ENCODE measurements at places on chromosomes 2 and 18.
A peak's percentile ranks its signal among the peaks of the same experiment; 100 is the strongest.

- DNase-seq: no peak
Observed at GRCh38 chr2:159144776-159145614, 141.5 kb downstream of the WDSUB1 start.

DNA sequence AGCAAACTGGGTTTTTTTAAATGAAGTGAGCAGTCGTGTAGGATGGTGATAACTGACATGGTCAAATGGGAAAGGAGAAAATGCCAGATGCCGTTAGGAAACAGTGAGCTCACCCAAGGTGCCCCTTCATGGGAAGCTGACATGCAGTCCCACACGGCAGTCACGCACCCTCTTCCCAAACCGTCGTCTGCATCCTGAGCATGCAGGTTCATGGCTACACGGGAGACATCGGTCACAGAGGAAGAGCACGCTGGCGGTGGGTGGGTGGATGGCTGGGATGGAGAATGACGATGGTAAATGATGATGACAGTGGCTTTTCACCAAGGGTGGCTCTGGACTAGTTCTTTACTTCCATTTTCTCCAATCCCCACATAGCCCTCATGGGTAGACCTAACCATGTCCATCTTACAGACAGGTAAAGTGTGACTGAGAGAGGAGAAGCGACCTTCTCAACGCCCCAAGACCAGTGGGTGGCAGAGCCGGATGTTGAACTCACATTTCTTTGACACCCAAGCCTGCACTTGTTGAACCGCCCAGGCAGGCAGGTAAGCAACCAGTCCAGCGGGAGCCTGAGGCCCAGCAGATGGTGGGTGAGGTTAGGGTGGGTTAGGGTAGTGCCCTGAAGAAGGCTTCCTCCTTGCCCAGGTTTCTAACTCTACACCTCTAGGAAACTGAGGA lies 44.5 kb downstream of the TNS1 start:
- no peak for DNase-seq

DNA sequence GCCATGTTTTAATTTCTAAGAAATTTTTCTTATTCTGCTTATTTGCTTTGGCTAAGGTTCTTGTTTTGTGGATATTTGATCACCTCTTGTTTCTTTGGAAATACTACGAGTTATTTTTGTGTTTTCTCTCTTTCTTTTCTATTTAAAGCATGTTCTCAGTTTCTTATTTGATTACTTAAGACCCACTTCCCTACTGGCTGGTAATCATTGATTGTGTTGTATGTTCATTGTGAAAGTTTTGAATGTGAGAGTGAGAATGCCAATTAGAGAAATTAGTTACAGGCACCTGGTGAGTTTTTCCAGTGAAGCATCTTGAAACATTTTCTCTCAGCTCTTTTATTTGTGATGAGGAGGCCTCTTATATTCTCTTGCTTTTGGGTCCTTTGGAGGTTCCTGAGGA lies 226.7 kb upstream of the MC4R start:
- no peak for DNase-seq

- no peak for DNase-seq
Observed at GRCh38 chr18:27808683-27809082, 368.2 kb downstream of the CDH2 start.

- no peak for DNase-seq
Observed at GRCh38 chr2:223855426-223855825, 18.0 kb upstream of the AP1S3 start.

- DNase-seq: no peak
Observed at GRCh38 chr2:218137514-218137913, 11.7 kb downstream of the CXCR2 start.

DNA sequence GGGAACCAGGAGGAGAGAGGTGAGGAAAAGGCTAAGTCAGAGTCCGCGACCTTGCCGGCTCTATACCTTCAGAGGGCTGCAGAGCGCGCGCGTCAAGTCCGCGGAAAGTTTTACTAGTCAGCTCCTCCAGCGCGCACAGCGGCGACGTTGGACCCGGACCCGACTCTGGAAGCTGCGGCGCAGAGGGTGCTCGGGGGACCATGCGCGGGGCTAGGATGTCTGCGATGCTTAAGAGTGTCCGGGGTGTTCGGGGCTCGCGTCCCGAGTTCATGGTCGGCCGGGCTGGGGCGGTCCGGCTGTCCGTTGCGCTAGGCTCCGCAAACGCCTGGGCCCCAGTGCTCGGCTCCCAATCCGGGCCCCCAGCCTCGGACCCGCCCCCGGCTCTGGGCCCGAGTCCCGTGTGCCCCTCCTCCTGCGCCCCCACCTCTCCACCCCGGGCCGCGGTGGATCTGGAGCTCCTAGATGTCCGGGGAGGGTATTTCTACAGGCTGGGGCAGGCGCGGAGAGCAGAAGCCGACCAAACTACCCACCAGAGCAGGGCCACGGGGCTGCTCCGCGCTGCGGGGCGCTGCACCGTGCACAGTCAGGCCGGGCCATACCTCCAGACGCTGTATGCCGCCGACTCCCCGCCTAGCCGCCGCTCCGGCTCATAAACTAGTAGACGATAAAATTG lies at the start of gene LBX2:
Gene LBX2, minus strand, starts transcription at position 337 of the 673 bp plus-strand sequence. Its CDS starts 66 bp downstream, at position 271.
- DNase-seq: no peak

GRCh38 chr2:180742801-180743200 lies 237.6 kb upstream of the UBE2E3 start:
- DNase-seq: no peak

- no peak for DNase-seq
Observed at GRCh38 chr2:85276571-85277118, 51.1 kb downstream of the TGOLN2 start.

DNA sequence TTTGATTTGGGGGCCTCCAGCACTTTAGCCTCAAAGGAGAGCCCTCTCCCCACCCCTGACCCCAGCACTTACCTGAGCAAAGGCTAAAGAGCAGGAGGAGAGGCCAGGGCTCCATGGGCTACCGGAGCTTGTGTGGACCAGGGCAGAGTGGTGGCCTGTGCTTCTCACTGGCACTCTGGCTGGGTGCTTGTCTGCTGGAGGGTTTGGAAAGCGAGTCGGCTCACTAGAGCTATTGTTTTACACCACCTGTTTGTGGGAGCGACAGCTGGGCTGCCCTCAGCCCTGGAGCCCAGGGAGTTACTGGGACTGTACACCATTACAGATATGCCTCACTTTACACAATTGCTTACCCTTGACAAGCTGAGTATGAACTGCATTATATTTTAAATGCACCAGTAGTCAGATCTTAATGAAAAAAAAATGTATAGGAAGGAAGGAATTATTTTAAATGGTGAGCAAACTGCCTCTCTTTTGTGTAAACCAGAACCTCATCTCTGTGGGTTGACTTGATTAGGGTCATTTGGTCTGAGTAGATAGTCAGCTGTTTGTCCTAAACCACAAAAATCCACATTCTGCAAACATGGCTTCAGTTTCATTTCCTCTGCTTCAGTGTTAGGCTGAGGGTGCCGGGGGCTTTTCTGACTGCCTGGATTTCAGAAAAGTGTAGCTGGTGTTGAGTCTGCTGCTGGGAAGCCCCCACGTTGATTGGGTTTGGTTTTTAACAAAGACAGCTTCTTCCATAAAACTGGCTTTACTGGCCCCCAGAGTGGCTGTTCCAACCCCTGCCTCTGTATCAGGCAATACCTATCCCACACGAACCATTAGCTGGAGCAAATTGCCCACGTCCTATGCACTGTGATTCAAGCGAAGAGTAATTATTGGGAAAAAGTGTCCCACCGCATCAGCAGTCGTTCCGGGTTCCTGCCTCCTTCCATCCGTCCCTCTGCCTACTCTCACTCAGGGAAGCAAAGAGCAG lies at the start of gene CHRNA1:
Gene CHRNA1, minus strand, starts transcription at position 193 of the 976 bp plus-strand sequence. Its CDS starts 78 bp downstream, at position 115.
- peak; percentile 34 for DNase-seq
